Epithelial cell of alveolus of lung (primary cell): ENCODE measurements at places on chromosomes 1 and 21. TPM values are rescaled to one million over a fixed set of nuclear protein-coding genes. Genes with fewer than 3 reads are reported as not detected.

NBPF4 gene
- not detected in 2 replicates for total RNA-seq

YTHDF2 gene
- total RNA-seq, result 49.3 and 84.6 TPM in 2 replicates

KISS1 gene
- total RNA-seq, result not detected in 2 replicates

WNT2B gene
- total RNA-seq, result 0.39 and 6.5 TPM in 2 replicates

ATP13A2 gene
- 12.7 and 61.2 TPM in 2 replicates for total RNA-seq
